ENCODE measurements at places on chromosomes 1 and 21. TPM values are rescaled to one million over a fixed set of nuclear protein-coding genes. Genes with fewer than 3 reads are reported as not detected.

SMCP gene
- not detected for total RNA-seq

DNA sequence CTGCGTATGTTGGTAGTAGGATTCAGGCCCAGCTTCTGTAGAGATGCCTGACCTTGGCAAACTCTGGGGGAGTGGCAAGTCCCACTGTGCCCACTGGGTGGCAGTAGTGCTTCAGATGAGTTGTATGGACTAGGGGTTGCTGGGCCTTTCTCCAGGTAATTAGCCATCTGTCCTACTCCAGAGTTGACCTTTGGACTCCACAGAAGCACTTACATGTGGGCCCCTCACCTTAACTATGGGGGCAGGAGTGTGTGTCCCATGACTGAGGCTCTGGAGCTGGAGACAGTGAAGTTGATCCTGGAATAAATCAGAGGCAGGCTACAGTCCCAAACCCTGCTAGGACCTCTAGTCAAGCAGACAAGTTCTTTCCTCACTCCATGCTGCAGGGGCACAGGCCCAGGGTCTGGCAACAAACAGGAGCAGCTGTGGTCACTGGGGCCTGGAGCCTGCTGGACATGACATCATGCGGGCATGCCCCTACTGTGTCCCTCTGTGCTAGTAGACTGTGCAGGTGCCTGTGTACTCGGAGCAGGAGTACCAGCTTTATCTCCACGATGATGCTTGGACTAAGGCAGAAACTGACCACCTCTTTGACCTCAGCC, 4.6 kb downstream of the DMAP1 start:
- DNase-seq, result peak; percentile 91

DNA sequence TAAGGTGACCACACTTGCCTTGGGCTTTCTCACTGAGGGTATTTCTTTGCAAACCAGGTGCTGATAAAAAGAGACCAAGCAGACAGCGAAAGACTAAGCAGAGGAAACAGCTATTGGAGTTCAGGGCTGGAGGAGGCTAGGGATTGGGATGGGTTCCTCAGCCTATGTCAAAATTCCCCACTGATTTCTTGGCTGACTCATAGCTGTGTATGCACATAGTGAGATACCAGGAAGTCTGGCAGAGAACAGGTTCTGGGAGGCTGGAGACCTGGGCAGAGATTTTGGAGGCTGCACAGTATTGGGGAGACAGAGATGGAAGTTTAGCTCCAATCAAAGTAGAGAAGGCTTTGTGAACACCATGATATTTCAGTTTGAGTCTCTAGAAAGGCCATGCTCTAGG, 25.3 kb downstream of the YARS1 start:
- no peak for DNase-seq

RAVER2 gene
- total RNA-seq, result 33.8 TPM

KPRP gene
- not detected for total RNA-seq

All from progenitor cell of endocrine pancreas (in vitro differentiated cells).